ENCODE measurements at places on chromosomes 11 and 22.

GRCh38 chr22:23774922-23775436 lies 2.3 kb downstream of the MMP11 start:
- H3K4me1 ChIP-seq, result no peaks in the 10 kb centered on the region
- no peaks in the 10 kb centered on the region for H3K27me3 ChIP-seq
- DNase-seq, result no peak
- no peak overlapping the region for H3K27ac ChIP-seq

DNA sequence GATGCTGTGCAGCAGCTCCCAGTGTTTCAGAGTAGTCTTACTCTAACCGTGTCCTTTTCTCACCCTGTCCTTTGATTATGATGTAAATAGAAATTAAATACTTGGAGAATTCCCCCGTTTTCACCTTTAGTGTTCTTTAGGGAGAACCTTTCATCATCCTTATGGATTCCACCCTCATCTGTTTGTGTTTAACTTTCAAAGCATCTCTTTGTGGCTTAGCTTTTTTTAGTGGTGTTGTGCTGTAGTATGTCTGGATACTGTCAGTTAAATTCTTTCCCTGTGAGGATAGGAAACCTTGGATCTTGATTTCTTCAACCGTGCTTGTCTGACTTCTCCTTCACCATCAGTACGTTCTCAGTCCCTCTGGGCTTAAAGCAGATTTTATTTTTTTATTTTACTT lies 48.5 kb downstream of the PPP6R3 start:
- H3K36me3 ChIP-seq, result peaks cover 3% of the 10 kb centered on the region
- H3K27ac ChIP-seq, result no peak overlapping the region
- H3K4me3 ChIP-seq, result no peak overlapping the region
- H3K27me3 ChIP-seq, result no peaks in the 10 kb centered on the region

- no peaks in the 10 kb centered on the region for H3K36me3 ChIP-seq
- no peaks in the 10 kb centered on the region for H3K4me1 ChIP-seq
- H3K4me3 ChIP-seq, result no peak overlapping the region
- no peak overlapping the region for H3K27ac ChIP-seq
- no peak for DNase-seq
Measured at GRCh38 chr11:97973352-97973857, 1047.3 kb upstream of the CNTN5 start.

DNA sequence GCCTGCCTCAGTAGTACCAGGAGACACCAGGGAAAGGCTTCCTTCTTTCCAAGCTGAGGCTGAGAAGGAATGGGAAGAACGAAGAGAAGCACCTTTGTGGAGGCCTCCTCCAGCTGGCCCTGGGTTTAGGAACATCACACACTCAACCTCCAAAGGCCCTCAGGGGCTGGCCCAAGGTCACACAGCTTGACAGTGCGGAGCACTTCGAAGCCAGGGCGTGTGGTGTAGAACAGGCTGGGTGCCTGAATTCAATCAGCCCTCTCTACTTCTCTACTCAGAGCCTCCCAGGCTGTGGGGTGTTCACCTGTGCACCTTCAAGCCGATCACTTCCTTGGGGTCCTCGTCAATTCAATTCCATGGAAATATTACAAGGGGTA lies 727 bp upstream of the CSDC2 start:
- H3K27me3 ChIP-seq, result no peaks in the 10 kb centered on the region
- H3K27ac ChIP-seq, result peak overlapping the region; percentile 93
- peaks cover 44% of the 10 kb centered on the region for H3K4me1 ChIP-seq
- peak overlapping the region; percentile 70 for H3K4me3 ChIP-seq

DNA sequence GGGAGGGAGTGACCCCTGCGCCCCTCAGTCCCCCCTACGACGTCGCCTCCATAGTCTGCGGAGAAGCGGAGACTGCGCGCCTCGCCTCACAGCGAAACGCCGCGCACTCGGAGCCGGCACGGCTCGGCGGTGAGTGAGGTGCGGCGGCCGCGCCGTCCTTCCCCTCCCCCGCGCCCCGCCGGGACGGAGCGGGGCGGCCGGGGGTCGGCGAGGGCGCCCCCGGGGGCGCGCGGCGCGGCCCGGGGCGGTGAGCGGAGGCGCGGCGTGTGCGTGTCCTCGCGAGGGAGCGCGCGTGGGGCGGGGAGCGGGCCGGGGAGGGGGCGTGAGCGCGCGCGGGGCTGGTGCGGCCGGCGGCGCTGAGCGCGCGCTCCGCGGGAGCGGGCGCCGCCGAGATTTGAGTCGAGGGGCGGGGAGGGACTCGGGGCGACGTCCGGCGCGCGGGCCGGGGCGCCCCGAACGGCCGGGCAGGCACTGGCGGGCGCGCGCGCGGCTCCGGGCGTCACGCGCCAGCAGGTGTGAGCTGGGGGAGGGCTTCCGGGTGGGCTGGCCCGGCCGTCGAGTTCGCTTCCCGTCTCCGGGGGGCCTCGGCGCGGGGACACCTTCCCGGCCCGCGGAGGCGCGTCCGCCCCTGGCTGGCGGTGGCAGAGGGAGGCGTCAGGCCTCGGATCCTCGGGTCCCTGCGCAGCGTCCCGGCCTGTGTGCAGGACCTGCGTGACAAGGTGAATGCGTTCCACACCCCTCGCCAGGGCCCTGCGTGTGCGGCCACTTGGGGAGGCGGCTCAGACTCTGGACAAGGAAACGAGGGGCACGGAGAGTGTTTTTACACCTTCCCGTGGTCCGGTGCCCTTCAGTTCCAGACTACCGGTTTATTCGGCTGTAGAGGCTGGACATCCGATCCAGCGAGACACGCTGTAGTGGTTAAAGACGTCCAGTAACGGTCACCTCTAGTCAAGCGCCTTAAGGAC lies 50.4 kb downstream of the FAM83F start:
- peak overlapping the region; percentile 91 for H3K4me3 ChIP-seq
- H3K27me3 ChIP-seq, result no peaks in the 10 kb centered on the region
- H3K4me1 ChIP-seq, result no peaks in the 10 kb centered on the region
- peak; percentile 75 for DNase-seq
- H3K36me3 ChIP-seq, result no peaks in the 10 kb centered on the region
- peak overlapping the region; percentile 93 for H3K27ac ChIP-seq

DNA sequence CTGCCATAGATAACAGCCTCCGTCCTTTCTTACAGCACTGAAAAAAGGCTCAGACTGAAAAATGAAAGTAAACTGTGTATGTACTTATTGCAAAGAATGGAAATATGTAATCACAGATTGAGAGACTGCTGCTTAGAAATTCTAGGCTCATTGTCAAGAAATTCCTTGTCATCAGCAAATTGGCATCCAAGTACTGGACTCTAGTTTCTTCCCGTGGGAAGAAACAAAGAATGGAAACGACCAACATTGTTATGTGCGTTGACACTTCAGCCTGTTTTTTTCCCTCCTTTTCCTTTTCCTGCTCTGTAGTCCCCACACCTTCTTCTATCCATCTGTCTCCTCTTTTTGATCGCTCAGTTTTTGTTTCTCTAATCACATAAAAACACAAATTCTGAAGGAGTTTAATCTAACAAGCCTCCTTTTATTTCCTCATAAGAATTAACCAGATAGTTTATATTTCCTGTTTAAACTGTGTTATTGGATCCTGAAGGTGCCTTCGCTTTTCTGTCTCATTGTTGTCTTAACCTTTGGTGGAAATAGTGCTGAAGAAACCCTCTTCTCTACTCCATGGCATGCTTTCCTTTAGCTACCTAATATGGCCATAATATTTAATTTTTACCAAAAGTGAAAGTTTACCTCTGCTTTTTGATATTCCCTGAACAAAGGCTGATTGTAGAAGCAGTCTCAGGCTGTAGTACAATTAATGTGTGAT lies 20.0 kb upstream of the CASP12 start:
- peaks cover 6% of the 10 kb centered on the region for H3K4me1 ChIP-seq
- peak overlapping the region; percentile 69 for H3K27ac ChIP-seq
- no peaks in the 10 kb centered on the region for H3K36me3 ChIP-seq
- peak overlapping the region; percentile 69 for H3K4me3 ChIP-seq

DNA sequence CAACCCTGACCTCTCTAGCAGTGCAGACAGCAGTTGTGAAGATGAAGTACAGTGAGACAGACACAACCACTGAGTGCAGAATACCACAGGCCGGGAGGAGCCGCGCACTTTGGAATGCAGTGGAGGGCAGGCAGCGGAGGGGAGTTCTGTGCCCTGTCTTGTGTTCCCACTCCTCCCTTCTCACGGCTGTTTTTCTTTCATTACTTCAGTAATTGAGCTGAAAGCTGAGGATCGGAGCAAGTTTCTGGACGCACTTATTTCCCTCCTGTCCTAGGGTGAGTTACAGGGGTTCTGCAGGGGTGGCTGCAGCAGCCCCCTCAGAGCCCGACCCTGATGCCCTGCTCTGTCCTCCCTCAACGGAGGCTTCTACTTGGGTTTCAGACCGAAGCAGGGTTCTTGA lies 5.6 kb downstream of the CLDN5 start:
- H3K27me3 ChIP-seq, result no peaks in the 10 kb centered on the region
- no peak overlapping the region for H3K27ac ChIP-seq
- no peaks in the 10 kb centered on the region for H3K36me3 ChIP-seq
- no peaks in the 10 kb centered on the region for H3K4me1 ChIP-seq

DNA sequence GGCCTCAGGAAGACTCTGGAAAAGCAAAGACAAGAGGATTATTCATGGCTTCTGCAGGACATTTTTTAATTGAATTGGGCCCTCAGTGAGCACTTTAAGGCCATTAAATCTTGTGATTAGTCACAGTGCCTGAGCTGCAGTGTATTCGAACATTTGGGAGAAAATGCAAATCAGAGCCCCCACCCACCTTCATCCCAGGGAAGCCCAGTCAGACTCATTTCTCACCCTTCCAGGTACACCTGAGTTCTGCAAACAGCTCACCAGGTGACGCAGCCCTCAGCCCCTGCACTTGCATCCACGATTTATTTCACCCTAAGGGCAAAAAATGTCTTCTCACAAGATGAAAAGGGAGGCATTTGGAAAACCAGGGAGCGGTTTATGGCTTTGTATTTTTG lies 128.7 kb downstream of the MPPED1 start:
- no peaks in the 10 kb centered on the region for H3K36me3 ChIP-seq
- H3K4me1 ChIP-seq, result no peaks in the 10 kb centered on the region
- no peaks in the 10 kb centered on the region for H3K27me3 ChIP-seq

DNA sequence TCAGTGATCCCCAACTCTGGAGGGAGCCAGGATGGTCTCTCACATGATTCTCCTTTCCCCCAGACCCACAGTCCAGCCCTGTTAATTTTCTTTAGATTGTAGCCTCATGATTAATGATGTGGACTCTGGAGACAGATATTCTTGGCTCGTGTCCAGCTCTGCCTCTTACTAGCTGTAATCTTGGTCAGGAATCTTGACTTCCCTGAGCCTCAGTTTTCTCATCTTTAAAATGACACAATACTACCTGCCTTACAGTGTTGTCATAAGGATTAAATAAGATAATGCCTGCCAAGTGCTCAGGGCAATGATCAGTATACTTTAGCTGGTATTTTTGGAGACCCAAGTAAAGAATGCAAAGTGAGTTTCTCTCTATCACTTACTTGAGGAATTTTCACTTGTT lies 60.0 kb downstream of the SPECC1L start:
- H3K27me3 ChIP-seq, result no peaks in the 10 kb centered on the region
- peaks cover 16% of the 10 kb centered on the region for H3K36me3 ChIP-seq
- no peak overlapping the region for H3K27ac ChIP-seq
- peaks cover 1% of the 10 kb centered on the region for H3K4me1 ChIP-seq
- DNase-seq, result no peak

DNA sequence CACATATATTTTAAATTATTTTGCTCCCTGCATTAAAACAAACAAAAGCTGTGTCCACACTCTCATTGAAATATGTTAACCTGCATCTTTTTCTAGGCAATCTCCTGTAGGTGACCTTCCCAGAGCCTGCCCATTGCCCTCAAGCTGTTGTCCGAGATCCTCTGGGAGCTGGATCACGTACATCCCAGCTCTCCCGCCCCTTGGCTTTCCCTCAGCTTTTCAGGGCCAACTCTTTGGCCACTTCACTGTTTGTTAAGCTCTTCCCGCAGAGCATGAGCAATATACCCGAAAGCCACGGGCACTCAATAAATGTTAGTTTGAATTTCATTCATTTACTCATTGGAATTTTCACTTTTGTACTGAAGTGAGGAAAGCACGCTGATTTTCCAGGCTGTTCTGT lies 32.2 kb downstream of the ELMOD1 start:
- H3K4me3 ChIP-seq, result no peak overlapping the region
- DNase-seq, result no peak
- no peaks in the 10 kb centered on the region for H3K27me3 ChIP-seq
- no peaks in the 10 kb centered on the region for H3K36me3 ChIP-seq
- H3K4me1 ChIP-seq, result no peaks in the 10 kb centered on the region
